ENCODE measurements at places on chromosomes 3 and 15.

- DNase-seq = no peak
Measured at GRCh38 chr3:195250473-195251251, 20.3 kb downstream of the XXYLT1 start.

GRCh38 chr3:31704591-31705179, 172.0 kb downstream of the STT3B start:
- DNase-seq = no peak

GRCh38 chr3:160986069-160986468, 119.1 kb downstream of the B3GALNT1 start:
- peak; percentile 28 for DNase-seq

GRCh38 chr3:121111914-121112612, 204.1 kb downstream of the STXBP5L start:
- DNase-seq = no peak

DNA sequence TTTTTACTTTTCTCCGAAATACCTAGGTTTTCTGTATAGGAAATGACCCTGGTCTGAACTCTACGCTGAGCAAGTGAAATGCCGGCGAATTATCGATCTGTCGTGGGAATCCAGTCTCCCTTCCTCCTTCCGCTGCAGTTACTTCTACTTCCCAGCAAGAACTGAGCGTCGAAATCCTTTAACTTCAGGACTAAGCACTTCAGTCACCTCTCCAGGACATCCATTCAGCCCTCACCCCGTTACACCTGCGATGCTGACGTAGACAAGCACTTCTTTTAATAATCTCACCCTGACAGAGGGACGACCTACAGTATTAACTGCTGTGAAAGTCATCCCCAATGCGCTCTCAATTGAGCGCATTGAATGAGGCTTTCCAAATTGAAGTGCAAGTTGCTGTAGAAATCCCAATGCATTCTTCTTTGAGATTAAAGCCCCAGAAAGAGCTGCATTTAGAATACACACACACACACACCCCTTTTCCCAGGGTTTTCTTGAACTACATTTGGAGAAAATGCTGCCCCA, 1.3 kb downstream of the TOP2B start:
- DNase-seq = no peak

DNA sequence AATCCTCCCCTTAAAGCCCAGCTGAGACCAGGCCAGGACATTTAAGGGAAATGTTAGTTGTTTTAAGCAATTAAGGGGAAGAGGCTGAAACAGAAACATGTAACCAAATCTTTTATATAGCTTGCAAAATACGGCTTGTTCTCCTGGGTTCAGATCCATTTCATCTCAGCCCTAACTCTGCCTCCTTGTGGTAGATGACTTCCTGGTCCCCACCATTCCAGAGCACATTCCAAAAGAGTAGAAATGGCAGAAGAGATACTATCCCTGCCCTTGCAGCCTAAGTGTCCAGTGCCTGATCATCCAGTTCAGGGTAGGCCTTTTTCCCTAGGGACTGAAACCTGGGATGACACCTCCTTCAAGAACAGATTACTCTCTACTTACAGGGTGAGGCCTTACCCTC, 266.2 kb upstream of the VEPH1 start:
- no peak for DNase-seq

DNA sequence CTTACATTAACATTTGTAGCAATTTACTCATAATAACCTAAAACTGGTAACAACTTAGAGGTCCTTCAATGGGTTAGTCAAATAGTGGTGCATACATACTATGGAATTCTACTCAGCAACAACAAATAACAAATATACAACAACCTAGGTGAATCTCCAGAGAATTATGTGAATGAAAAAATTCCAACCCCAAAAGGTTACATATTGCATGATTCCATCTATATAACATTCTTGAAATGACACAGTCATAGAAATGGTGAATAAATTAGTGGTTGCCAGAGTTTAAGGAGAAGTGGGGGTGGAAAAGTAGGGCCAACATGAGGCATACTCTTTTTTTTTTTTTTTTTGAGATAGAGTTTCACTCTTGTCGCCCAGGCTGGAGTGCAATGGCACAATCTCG, 12.7 kb upstream of the SNTN start:
- no peak for DNase-seq

DNA sequence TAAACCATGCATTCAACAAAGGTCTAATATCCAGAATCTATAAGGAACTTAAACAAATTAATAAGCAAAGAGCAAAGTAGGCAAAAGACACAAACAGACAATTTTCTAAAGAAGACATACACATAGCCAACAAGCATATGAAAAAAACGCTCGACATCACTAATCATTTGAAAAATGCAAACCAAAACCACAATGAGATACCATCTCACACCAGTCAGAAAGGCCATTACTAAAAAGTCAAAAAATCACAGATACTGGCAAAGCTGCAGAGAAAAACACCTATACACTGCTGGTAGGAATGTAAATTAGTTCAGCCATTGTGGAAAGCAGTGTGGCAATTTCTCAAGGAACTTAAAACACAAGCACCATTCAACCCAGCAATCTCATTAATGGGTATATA, 53.8 kb downstream of the FSIP1 start:
- no peak for DNase-seq

DNA sequence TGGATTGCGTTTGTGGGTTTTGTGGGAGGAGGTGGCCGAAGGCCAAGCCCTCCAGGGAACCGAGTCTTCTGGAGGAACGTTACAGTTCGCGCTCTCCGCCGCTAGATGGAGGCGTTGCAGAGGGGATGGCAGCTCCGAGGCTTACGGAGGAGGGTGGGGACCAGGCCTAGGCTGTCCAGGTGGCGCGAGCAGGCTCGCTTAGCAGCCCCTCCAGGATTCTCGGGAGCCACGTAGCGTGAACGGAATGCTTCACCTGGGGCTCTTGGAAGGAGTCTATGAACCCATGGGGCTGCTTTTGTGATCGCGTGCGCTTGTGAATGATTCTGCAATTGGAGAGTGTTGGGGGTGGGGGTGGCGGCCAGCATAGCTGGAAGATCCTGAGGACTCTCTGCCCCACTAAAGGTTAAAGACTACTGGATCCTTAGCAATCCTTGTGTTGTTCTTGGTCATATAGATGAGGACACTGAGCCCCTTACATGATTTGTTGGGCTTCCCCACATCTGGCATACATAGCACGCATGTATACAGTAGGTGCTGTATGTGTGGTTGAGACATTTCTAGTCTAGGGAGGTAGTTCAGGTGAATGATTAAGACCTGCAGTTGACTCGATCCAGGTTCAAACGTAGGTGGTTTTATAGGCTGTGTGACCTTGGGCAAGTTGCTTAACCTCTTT, 25.7 kb downstream of the FAM3D start:
- DNase-seq = peak; percentile 79

- DNase-seq = no peak
Measured at GRCh38 chr15:31080591-31081014, 20.9 kb downstream of the TRPM1 start.

- no peak for DNase-seq
Measured at GRCh38 chr3:157109267-157110141, 50.4 kb downstream of the CCNL1 start.

DNA sequence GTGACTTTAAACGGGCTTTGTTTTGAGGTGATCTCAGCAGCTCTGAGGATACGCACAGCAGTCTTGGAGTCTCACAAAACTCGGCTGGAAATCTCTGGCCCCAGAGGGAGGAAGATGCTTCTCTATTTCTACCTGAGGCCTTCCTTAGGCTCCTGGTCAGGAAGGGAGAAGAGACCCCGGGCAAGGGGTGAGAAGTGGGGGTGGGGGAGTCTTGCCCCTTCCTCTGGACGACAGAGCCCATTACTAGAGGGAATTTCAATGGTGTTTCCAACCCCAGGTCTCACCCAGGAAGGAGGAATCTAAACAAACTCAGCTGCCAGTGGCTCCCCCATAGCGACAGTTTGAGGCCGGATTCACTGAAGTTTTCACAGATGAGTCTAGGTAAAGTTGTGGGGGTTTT, 37.4 kb upstream of the PCSK6 start:
- no peak for DNase-seq

GRCh38 chr15:77608774-77609173, 23.9 kb downstream of the LINGO1 start:
- no peak for DNase-seq

- no peak for DNase-seq
Measured at GRCh38 chr3:151879679-151880415, 6.4 kb downstream of the SUCNR1 start.

DNA sequence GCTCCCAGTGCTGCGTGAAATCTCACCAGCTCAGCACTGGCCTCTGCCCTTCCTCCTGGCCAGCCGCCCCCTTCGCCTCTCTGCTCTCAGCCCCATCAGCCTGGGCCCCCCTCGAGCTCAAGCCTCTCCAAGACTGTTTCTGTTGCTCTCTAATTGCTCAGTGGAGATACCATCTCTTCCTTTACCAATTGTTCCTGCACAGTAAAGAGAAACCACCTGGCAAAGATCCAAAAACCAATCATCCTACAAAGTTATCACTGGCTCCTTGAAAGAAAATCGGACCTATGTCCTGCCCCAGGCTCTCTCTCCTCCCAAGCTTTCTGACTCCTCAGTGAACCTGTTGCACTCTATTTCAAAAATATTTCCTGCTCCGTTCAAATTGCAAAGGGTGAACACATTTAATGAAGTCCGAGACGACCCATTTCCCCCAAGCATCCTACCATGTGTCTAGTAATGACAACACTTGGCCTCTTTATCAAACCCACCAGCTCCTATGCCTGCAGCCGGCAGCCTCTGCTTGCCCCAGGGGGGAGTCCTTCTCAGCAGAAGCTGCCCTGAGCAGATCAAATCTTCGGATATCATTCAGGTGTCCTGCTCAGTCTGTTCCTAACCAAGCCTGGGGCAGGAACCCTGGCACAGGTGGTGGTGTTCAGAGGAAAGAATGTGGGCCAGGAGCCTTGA, 53.7 kb upstream of the FAM174B start:
- DNase-seq = peak; percentile 9

- peak; percentile 21 for DNase-seq
Measured at GRCh38 chr3:4350789-4351163, 47.6 kb downstream of the SETMAR start.

- DNase-seq = no peak
Measured at GRCh38 chr3:139434764-139435307, 41.5 kb downstream of the RBP2 start.

DNA sequence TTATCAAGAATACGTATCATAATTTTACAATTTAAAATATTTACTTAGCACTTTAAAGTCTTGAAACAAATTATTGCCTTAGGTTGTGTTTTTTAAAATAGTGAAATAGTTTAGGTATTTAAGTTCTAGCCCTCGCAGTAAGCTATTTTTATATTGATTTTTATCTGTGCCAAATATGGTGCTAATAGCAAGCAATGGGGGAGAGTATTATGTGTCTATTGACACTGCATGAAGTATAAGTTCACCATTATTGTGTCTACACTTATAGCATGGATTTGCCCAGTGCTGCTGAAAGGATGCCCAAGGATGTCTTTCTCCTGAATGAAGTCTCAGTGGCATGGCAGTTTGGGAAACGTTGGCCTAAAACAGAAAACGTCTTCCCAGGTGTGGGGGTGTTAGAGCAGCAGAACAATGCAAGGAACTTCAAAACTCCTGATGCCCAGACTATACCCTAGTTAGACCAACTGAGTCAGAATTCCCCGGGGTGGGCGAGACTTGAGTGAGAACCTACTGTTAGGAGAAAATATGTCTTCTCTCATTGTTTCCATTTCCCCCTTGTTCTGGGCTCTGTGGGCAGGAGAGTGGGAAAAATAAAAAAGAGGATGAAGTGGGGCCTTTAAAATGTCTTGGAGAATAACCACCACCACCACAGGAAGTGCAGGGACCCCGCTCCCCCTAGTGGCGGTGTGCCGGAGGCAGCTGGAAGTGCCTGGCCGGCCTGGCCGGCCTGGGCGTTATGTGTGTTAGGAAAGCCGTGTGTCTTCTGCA, 104.2 kb upstream of the SLC7A14 start:
- no peak for DNase-seq

DNA sequence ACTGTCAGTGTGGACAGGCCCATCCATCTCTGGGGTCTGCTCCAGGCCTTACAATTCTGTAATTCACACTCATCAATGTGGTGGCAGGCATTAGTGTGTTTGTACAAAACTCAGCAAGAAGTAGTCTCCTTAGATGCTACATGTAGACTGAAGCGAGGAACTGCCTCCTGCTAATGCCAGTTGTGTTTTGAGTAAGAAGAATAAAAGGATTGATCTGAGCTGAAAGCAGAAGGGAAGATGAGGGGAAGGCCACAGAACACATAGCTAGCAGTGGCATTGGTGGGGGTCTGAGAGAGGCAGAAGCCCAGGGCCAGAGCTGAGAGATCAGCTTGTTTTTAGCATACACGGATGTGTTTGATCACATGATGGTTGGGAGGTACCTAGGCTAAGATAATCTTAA, 144.1 kb downstream of the TIGIT start:
- no peak for DNase-seq

GRCh38 chr15:89444241-89445225, 51.9 kb downstream of the RHCG start:
- DNase-seq = peak; percentile 62

- no peak for DNase-seq
Measured at GRCh38 chr15:51838270-51838669, 8.8 kb downstream of the TMOD3 start.
